ENCODE measurements at places on chromosomes 5 and 9. TPM values are rescaled to one million over a fixed set of nuclear protein-coding genes. Genes with fewer than 3 reads are reported as not detected.

DNA sequence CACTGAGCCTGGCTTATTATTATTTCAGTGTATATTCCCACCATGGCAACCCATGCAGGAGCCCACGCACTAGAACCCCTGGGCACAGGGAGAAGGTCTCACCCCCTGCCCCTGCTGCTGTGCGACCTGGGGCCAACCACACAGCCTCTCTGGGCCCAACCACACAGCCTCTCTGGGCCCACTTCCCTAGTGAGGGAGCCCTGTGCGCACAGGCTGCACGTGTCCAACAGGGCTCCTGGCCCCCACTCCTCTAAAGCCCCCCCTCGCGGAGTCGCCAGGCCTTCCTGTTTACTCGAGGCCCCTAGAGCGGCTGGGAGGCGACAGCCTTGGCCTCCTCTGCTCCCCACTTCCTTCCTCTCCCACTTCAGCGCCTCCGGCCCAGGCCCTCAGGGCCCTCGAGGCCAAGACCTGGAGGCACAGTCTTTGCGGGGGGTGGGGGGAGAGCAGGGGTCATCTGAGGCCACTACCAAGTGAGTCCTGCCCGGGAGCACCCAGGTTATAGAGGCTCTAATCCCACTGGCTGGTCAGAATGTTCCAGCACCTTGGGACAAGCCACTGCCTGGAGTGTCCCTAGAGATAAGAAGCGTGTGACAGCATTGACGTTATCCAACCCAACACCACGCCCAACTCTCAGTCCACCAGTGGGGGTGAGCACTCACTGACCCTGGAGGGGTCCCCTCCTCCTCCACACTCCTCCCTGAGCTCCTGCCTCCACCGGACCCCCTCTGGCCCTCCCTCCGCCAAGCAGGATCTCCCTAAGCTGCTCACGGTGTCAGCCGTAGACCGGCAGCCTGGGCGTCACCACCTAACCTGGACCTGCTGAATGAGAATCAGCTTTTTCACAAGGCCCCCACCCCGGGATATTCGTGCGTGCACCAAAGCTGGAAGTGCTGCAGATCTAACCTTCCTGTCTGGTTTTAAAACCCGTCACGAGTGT is 7.9 kb upstream of the ENG start:
- H3K27ac ChIP-seq = no peak overlapping the region
- H3K27me3 ChIP-seq = no peaks in the 10 kb centered on the region
- DNase-seq = no peak
- H3K4me1 ChIP-seq = peaks cover 3% of the 10 kb centered on the region

- peak; percentile 56 for DNase-seq
- peaks cover 58% of the 10 kb centered on the region for H3K4me1 ChIP-seq
- H3K36me3 ChIP-seq = peaks cover 5% of the 10 kb centered on the region
- H3K27me3 ChIP-seq = no peaks in the 10 kb centered on the region
- peak overlapping the region; percentile 99 for H3K4me3 ChIP-seq
Measured at GRCh38 chr9:112487008-112487798, 576 bp downstream of the KIAA1958 start.

DNA sequence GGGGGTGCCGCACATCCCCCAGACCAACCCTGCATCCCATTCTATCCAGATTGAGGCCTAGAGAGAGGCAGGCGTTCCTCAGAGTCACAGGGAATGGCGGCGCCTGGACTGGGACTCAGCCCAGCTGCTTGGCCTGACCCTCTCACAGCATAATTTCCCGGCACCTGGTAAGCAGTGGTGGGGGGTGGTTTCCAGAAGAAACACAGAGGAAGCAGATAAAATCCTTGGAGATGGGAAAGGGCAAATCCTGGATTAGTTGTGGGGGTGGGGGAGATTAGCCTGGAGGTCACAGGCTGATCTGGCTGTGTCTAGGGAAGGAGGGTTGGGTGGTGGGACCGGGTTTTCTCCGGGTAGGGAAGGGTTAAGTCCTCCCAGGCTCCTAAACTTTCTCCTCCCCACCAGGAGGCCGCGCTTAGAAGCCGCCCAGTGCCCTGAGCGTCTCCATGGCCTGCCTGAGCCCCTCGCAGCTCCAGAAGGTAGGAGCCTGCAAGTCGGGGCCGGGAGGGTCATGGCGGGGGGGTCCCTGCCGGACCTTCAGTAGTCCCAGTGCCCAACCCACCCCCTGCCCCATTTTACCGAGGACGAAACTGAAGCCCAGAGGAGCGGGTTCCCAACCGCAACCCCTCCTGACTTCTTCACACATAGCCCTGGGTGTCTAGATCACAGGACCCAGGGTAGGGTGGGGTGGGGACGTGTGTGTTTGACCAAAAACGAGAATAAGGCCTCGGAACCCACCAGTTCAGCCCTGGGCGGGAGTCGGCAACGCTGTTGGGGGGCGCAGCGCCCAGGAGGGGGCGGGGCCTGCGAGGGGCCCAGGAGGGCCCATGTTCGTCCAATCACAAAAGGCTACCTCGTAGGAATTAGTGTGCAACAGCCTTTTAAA is 1.3 kb downstream of the PHYHD1 start:
- DNase-seq = peak; percentile 54
- H3K27me3 ChIP-seq = no peaks in the 10 kb centered on the region
- H3K27ac ChIP-seq = peak overlapping the region; percentile 96
- H3K4me3 ChIP-seq = peak overlapping the region; percentile 89
- H3K36me3 ChIP-seq = no peaks in the 10 kb centered on the region

DNA sequence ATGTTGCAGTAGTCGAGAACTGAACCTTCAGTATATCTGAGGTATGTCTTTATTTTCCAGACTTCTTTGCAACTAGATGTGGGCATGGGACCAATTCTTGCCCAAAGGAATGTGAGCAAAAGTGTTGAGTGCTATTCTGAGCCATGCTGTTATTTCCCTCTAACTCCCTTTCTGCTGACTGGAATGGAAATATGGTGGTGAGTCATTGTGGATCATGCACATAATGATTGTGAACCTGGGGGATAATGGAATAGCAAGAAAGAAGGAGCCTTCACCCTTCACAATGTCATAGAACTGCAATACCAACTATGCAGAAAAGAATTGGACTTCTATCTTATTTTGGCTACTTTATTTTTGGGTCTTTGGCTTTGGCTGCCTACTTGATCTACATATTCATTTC is 10.3 kb upstream of the DOCK2 start:
- no peaks in the 10 kb centered on the region for H3K36me3 ChIP-seq
- no peak for DNase-seq
- no peak overlapping the region for H3K4me3 ChIP-seq
- no peaks in the 10 kb centered on the region for H3K4me1 ChIP-seq
- peaks cover 12% of the 10 kb centered on the region for H3K27me3 ChIP-seq

- no peak for DNase-seq
- no peaks in the 10 kb centered on the region for H3K36me3 ChIP-seq
- H3K4me3 ChIP-seq = no peak overlapping the region
- no peak overlapping the region for H3K27ac ChIP-seq
Measured at GRCh38 chr5:122081541-122081940, 3.5 kb upstream of the LOX start.

OR2K2 gene
- total RNA-seq = not detected

ZBTB6 gene
- 9.4 TPM for total RNA-seq

IL9 gene
- not detected for total RNA-seq

PHF24 gene
- total RNA-seq = 0.63 TPM

DNA sequence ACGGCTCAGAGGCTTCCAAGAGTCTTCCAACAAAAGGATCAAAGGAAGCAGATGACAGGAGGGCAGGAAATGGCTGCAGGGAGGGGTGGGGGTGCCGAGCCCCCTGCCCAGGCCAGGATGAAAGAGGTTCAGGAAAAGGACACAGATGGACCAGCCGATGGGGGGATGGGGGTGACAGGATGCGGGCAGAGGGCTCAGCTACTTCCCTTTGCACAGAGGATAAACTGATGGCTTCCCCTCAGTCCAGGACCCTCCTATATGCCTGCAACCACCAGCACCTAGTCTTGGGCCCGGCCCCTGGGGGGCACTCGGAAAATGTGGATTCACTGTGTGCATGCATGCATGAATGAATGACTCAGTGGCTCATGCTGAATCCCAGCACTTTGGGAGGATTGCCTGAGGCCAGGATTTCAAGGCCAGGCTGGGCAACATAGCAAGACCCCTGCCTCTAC is 148.2 kb downstream of the C9orf50 start:
- no peaks in the 10 kb centered on the region for H3K27me3 ChIP-seq
- no peak for DNase-seq
- no peaks in the 10 kb centered on the region for H3K36me3 ChIP-seq
- H3K4me1 ChIP-seq = peaks cover 73% of the 10 kb centered on the region

DNA sequence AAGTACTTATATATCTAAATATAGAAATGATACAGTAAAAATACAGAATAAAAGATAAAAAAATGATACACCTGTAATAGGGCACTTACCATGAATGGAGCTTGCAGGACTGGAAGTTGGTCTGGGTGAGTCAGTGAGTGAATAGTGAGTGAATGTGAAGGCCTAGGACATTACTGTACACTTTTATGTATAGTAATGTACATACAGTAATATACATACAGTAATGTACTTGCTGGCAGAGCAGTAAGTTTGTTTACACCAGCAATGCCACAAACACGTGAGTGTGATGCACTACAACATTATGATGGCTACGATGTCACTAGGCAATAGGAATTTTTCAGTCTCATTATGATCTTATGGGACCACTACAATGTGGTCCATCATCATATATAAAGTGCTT is 34.2 kb downstream of the SUSD1 start:
- H3K36me3 ChIP-seq = peaks cover 9% of the 10 kb centered on the region
- H3K4me3 ChIP-seq = no peak overlapping the region
- H3K27ac ChIP-seq = no peak overlapping the region
- no peaks in the 10 kb centered on the region for H3K27me3 ChIP-seq
- no peak for DNase-seq

TSLP gene
- not detected for total RNA-seq

- H3K27ac ChIP-seq = no peak overlapping the region
- H3K4me3 ChIP-seq = no peak overlapping the region
- H3K36me3 ChIP-seq = no peaks in the 10 kb centered on the region
Measured at GRCh38 chr9:72327631-72328030, 37.4 kb downstream of the ZFAND5 start.

- no peak for DNase-seq
- H3K27me3 ChIP-seq = peaks cover 41% of the 10 kb centered on the region
- H3K27ac ChIP-seq = no peak overlapping the region
- no peak overlapping the region for H3K4me3 ChIP-seq
Measured at GRCh38 chr9:129667850-129668249, 2.4 kb downstream of the PRRX2 start.

GRCh38 chr9:134722120-134722701 is 80.6 kb downstream of the COL5A1 start:
- H3K4me1 ChIP-seq = no peaks in the 10 kb centered on the region
- H3K27me3 ChIP-seq = no peaks in the 10 kb centered on the region
- no peak for DNase-seq

GRCh38 chr5:75536694-75537360 is 25.1 kb downstream of the POLK start:
- H3K27ac ChIP-seq = no peak overlapping the region
- no peak for DNase-seq
- H3K36me3 ChIP-seq = peaks cover 37% of the 10 kb centered on the region

DNA sequence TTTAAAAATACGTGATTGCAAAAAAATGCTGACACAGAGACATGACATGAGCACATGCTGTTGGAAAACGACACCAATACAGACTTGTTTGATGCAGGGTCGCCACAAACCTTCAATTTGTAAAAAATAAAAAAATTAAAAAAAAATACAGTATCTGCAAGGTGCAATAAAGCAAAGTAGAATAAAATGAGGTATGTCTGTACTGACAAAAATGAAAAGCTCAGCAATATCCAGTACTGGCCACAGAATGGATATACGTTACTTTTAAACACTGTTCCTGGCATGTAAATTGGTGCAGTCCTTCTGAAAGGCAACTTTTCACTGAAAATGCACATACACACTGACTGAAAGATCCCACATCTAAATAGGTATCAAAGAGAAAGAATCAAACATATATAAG is 27.1 kb upstream of the C9orf40 start:
- H3K27ac ChIP-seq = no peak overlapping the region
- DNase-seq = no peak
- H3K36me3 ChIP-seq = peaks cover 27% of the 10 kb centered on the region
- H3K27me3 ChIP-seq = no peaks in the 10 kb centered on the region
- no peak overlapping the region for H3K4me3 ChIP-seq
- no peaks in the 10 kb centered on the region for H3K4me1 ChIP-seq

GRCh38 chr9:93900436-93900819 is 54.7 kb downstream of the BARX1 start:
- H3K27ac ChIP-seq = no peak overlapping the region
- no peaks in the 10 kb centered on the region for H3K36me3 ChIP-seq
- DNase-seq = no peak
- no peaks in the 10 kb centered on the region for H3K27me3 ChIP-seq

FSTL4 gene
- 2.0 TPM for total RNA-seq

CATSPER3 gene
- total RNA-seq = 0.54 TPM

- H3K4me3 ChIP-seq = no peak overlapping the region
- H3K36me3 ChIP-seq = no peaks in the 10 kb centered on the region
- no peak for DNase-seq
- peaks cover 18% of the 10 kb centered on the region for H3K4me1 ChIP-seq
- H3K27me3 ChIP-seq = no peaks in the 10 kb centered on the region
- H3K27ac ChIP-seq = no peak overlapping the region
Measured at GRCh38 chr5:8897316-8897715, 648.6 kb downstream of the SEMA5A start.

DNA sequence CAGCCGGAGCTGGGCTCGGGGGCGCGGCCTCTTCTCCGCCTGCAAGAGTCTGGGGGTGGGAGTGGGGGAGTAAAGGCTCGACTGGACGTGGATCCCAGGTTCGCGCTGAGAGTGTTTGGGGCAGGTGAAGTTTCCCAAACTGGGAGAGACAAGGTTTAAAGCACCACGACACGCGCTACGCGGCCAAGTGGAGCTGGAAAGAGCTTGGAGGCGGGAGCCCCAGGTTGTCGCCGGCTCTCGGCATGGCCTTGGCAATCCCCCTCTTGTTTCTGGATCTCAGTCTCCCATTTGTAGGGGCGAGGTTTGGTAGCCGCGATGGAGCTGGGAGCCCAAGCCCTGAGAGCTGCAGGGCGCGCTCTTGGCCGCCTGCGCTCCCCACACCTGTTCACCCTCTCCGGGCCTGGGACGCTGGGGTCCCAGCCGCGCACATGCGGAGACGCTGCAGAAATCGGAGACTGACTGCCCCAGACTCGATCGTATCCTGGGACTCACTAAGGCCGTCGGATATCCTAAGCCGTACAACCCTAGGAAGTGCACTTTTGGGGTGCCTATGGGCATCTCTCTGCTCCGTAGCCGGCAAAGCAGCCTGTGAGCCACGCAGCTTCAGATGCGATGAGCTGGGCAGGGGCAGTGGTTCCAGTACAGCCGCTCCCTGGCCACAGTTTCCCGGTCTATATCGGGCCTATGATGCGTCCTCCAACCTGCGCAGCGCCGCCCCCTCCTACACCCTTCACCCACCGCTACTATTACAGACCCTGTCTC is 937 bp downstream of the TMOD1 start:
- no peak overlapping the region for H3K27ac ChIP-seq
- H3K4me3 ChIP-seq = peak overlapping the region; percentile 67
- H3K4me1 ChIP-seq = peaks cover 11% of the 10 kb centered on the region
- peaks cover 5% of the 10 kb centered on the region for H3K36me3 ChIP-seq
- DNase-seq = no peak

- peaks cover 19% of the 10 kb centered on the region for H3K4me1 ChIP-seq
- H3K4me3 ChIP-seq = no peak overlapping the region
- peaks cover 2% of the 10 kb centered on the region for H3K36me3 ChIP-seq
- H3K27me3 ChIP-seq = no peaks in the 10 kb centered on the region
- DNase-seq = no peak
- no peak overlapping the region for H3K27ac ChIP-seq
Measured at GRCh38 chr9:95719354-95719753, 156.1 kb upstream of the ERCC6L2 start.

ITGA1 gene
- 3.0 TPM for total RNA-seq

PRRT1B gene
- total RNA-seq = not detected

GRCh38 chr9:114078021-114078780 is at the start of gene AMBP:
Gene AMBP, minus strand, starts transcription at chr9:114078300. Its CDS starts 91 bp downstream, at chr9:114078209.
- H3K27me3 ChIP-seq = peaks cover 30% of the 10 kb centered on the region
- no peak for DNase-seq
- H3K36me3 ChIP-seq = no peaks in the 10 kb centered on the region
- no peak within 1 kb of the TSS for H3K4me3 ChIP-seq
- peaks cover 3% of the 10 kb centered on the region for H3K4me1 ChIP-seq

All from neural crest cell (in vitro differentiated cells).